ENCODE measurements at places on chromosomes 1 and 21.

DNA sequence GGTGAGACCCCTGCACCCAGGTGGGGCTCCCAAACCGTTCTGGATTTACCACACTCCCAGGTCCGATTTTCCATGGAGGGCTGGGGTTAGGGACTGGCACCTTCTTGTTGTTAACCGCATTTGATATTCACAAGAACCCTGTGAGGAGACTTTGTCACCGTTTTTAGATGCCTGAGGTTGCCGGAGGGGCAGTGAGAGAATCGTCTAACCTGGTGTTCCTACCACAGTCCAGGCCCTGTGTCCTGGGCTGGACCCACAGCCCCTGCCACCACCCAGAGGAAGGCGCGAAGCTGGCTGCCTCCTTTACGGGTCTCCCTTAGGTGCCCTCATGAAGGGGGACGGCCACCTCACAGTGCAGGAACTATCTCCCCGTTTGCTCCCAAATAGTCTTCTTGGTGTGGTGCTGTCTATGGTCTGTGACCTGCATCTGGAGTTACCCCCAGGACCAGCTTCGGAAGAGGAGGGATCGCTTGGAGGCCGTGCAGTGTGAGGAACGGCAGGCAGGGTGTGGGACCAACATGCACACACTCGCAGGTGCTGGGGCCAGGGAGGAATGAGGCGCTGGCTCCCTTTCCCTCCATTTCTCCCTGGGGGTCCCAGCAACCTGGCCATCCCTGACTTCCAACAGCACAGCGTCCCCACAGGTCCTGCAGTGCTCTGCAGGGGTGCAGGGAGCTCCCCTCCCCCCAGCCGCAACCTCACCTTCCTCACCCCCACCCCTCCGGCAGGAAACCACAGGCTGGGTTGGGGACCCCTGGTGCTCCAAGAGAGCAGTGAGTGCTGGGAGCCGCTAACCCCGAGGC lies 7.0 kb downstream of the SIM2 start:
- DNase-seq = no peak

GRCh38 chr1:211014275-211014674 lies 119.7 kb downstream of the KCNH1 start:
- no peak for DNase-seq

GRCh38 chr1:247056071-247056470 lies 22.5 kb downstream of the ZNF670 start:
- DNase-seq = no peak

DNA sequence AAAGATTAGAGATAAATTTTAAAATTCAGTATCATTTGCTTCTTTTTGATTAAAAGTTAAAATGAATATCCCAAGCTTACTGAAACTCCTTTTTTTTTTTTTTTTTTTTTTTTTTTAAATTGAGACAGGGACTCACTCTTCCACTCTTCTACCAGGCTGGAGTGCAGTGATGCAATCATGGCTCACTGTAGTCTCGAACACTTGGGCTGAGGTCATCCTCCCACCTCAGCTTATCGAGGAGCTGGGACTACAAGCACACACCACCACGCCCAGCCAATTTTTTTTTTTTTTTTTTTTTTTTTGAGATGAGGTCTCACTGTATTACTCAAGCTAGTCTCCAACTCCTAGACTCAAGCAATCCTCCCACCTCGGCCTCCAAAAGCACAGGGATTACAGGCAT lies 92.1 kb upstream of the RGS18 start:
- no peak for DNase-seq

- DNase-seq = no peak
Measured at GRCh38 chr1:32775640-32776337, 41.4 kb downstream of the YARS1 start.

DNA sequence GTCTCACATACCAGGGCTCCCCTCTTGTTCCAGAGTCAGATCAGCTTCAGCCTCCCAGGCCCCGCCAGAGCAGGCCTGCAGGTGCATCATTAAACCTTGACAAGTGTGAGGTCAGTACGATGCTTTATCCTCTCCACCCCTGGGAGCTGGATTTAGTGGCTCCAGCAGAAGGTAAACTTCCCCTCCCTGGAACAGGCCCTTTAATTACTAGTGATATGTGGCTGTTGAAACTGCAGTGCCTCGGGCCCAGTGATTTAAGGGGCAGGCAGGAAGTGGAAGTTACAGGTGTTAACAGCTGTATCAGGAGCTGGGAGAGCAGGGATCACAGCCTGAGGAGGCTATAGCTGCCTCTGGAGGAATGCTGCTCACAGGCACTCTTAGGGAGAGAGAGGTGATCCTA lies 132.4 kb upstream of the KLHDC7A start:
- no peak for DNase-seq

DNA sequence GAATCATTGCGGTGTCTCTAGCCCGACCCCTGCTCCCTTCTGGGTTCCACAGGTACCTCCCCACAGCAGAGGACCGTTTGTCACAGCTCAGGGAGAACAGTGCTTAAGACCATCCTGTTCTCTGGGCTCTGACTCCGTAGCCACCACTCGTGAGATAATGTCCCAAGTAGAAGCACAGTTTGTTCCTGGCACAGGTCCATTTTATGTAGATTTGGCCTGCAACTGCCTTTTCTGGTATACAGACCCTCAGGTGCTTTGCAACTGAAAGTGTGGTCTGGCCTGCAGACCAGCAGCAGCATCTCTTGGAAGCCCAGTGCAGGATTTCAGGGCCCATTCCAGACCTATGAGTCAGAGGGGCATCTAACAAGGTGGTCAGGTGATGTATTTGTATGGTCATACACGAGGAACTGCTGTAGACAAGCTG lies 28.4 kb upstream of the TMEM125 start:
- no peak for DNase-seq

Data from nucleus accumbens (tissue), 56 donors.